ENCODE measurements at places on chromosomes 2 and 18.

GRCh38 chr2:155250800-155251199, 552.3 kb downstream of the KCNJ3 start:
- DNase-seq: no peak

DNA sequence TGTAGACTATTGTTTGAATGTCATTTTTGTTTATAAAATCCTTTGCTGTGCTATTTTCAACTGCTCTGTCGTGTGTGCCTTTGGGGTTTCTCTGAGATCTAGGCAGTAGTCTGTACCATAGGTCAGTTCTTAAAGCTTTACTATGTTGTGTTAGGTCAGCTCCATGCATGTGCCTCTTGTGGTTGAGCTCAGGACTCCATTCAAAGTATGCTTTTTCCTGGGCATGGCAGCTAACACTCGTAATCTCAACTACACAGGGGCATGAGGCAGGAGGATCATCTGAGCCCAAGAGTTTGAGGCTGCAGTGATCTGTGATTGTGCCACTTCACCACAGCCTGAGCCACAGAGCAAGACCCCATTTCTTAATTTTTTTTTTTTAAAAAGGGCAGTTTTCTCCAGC, 174.4 kb upstream of the SPHKAP start:
- DNase-seq: no peak

DNA sequence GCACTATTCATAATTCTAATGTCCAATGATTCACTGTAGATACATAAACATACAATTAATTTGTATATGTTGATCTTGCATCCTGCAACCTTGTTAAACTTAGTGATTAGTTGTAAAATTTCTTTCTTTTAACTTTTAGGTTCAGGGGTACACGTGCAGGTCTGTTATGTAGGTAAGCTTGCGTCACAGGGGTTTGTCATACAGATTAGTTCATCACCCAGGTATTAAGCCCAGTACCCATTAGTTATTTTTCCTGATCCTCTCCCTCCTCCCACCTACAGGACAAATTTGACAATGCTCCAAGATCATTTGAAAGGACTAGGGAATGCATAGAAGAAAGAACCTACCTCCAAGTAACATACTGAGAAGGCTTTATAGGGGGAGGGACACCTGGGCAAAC, 290.1 kb downstream of the SRBD1 start:
- DNase-seq: no peak

DNA sequence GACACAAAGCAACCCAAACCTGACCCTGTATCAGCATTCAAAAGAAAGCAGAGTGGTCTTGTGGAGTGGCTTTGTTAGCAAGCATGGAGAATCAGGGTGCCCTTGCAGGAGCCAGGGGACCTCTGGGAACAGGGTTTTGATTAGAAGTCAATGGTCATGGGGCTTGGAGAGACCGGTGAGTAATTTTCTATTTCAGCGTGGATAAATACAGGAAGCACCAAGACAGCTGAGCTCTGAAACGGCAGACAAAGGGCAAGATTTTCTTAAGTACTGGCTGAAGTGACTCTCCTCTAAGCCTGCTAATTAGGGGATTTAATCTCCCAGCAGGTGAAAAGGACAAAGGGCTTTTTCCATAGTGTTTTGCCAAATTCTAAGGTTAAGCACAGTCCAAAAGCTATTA, 78.0 kb upstream of the GAREM1 start:
- no peak for DNase-seq

GRCh38 chr2:74864728-74865722, 31.1 kb downstream of the HK2 start:
- no peak for DNase-seq

DNA sequence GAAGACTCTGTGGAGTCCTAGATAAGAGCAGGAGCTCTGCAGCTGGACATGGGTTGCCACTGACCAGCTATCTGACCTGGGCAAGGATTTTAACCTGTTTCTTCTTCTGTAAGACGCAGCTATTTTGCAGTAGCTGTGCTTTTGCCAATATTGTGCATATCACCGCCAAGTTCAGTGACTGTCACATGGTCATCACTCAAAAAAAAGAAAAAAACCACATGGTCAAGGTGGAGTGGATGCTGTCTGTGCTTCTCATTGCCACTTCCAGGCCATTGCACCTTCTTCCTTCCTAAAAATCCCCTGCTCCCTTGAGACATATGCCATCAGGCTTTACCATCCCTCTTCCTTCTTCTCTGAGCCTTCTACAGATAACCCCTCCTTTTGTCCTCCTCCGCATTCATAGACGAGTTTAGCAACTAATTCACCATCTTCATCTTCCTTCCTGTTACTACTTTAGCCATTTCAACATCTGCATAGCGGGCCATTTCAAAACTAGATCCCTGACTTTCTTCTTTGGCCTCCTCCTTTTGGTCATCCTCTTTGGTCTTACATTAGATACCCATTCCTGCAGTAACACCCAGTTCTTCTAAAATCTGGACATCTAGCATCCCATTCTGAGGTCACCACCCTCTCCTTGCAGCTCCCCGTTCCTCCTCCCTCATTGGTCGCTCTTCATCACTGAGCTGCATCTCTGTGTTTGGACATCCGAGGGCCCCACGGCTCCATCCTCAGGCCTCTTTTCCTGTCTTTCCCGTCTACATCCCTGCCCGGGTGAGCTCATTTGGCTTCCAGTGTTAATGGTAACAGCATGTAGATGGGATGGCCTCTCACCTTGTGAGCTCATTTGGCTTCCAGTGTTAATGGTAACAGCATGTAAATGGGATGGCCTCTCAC, 17.8 kb downstream of the RNF144A start:
- no peak for DNase-seq

- DNase-seq: no peak
Measured at GRCh38 chr2:21453723-21454450, 330.1 kb downstream of the TDRD15 start.

DNA sequence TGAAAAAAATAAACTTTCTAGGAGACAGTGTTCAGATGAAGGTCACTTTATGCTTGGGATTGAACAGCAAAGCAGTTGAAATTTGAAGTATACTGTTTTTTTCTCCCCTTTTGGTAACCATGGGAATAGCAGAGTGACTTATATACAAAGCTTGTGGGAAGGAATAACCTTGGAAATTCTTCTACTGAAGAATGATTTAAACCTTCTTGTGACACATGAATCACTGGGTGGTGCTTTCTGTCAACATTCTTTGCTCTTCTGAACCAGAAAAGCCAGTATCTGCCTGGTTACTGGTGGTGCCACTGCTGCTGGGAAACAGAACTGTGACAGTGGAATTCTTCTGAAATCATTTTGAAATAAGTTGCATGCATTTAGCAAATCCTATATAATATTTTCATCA, 39.4 kb upstream of the RND3 start:
- no peak for DNase-seq

DNA sequence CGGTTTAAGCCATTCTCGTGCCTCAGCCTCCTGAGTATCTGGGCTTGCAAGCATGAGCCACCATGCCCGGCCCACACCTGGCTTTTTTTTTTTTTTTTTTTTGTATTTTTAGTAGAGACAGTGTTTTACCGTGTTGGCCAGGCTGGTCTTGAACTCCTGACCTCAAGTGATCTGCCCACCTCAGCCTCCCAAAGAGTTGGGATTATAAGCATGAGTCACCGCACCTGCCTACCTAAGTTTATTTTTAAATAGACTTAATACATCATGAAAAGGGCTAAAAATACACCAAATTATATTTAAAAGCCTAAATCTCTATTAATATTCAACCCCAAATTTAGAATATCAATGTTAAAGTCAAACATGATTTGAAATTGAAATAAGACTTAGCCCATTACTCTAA, 250.8 kb upstream of the MC4R start:
- DNase-seq: no peak

DNA sequence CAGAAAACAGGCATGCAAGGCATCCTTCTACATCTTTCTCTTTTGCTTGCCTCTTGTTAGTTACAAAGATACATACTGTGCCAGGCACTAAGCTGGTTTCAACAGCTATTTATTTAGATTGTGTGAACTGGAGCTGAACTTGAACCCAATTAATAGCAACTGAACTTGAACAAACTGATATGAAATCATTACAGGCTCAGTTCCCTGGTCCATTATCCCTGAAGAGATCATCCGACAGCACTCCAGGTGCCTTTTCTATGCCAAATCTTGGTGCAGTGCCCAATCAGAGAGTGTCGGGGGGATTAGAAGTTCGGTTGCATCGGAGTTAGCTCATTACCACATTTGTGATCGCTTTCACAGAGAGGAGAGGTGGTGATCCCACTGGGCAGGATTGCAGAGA, 477.6 kb downstream of the PARD3B start:
- DNase-seq: no peak

- peak; percentile 61 for DNase-seq
Measured at GRCh38 chr2:111705711-111706336, 178.2 kb downstream of the ANAPC1 start.

- no peak for DNase-seq
Measured at GRCh38 chr18:47915930-47916329, 14.5 kb downstream of the SMAD2 start.

GRCh38 chr18:67582488-67582887, 66.0 kb upstream of the DSEL start:
- DNase-seq: no peak

DNA sequence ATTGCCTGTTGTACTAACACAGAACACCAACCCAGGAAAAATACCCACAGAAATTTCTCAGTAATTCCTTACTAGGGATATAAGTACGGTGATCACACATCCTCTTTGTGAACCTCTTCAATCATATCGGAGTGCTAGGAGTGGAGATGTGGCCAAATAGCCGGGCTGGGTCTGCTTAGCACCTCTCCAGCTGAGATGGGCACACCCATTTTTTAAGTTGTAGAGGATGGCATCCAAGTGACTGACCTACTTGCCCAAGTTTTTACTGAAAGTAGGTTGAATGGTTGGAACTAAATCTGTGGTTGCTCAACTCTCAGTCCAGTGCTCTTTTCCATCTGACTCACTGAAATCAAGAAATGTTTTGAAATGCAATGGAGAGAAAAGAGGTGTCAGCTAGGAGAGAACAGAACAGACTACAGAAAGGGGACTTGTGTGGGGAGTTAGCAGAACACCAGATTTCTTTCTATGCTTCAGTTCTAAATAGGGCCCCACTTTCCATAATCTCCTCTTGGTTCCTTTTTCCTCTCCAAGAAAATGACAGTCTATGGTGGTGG, 68.7 kb upstream of the FSHR start:
- no peak for DNase-seq

- DNase-seq: no peak
Measured at GRCh38 chr2:150036622-150037021, 449.0 kb upstream of the MMADHC start.

DNA sequence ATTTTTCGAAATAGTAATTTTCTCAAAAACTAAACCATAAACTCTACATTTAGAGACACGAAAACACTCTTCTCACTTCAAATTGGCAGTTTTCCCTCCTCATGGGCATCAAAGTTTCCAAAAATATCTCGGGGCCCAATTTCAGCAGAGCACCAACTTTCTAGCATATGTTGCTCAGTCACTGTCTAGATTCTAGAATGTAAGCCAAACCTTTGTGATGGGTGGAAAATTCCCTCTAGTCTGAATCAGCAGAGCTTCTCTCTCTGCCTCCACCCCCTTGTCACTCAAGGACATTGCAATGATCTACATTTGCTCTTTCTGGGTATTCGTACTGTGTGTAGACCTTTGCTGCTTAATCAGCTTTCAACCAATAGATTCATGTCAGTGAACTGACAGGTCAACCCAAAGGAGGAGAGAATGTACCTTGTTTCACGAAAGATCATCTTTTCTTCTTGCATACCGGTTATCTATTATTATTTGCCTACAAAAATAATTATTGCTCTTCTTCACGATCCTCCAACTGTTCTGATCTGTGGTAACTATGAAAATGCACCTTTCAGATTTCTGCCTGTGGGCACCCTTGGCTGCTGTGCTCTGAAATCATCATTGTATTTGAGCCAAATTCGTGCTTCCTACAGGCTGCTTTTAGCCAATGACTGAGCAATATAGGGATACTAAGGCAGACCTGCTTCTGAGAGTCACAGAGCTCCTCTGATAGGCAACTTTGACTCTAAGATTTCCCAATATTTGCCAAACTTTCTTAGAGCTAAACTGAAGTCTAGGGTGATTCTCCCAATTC, 38.7 kb upstream of the GLS start:
- DNase-seq: no peak

All from GM13976 (cell line).